ENCODE measurements at places on chromosomes 11 and 22.

DNA sequence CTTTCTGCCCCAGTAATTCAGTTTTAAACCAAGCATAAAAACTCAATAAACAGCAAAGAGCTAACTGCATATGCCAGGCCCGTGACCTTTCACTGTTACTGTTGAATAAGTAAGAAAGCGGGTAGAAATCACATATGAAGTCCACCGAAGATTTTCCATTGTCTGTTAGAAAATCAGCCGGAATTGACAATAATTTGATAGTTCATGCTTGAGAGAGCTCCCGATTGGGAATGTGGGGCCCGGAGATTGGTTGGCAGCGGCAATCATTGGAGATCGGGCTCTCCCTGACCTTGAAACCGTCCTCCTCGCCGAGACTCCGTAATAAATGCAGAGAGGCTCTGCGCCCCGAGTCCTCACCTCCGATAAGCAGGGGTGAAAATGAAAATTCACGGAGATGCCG is 709.6 kb downstream of the BRD1 start:
- DNase-seq = no peak

DNA sequence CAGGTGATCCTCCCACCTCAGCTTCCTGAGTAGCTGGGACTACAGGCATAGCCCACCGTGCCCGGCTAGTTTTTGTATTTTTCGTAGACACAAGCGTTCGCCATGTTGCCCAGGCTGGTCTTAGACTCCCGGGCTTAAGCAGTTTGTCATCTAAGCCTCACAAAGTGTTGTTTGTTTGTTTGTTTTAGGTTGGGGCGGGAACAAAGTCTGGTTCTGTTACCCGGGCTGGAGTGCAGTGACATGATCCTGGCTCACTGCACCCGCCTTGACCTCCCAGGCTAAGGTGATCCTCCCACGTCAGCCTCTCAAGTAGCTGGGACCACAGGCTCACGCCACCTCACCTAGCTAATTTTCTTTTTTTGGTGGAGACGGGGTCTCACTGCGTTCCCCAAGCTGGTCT is 12.6 kb downstream of the IRF7 start:
- DNase-seq = no peak

GRCh38 chr11:122556605-122557004 is 98.9 kb upstream of the UBASH3B start:
- DNase-seq = peak; percentile 7

GRCh38 chr11:130840679-130841078 is 75.6 kb downstream of the SNX19 start:
- no peak for DNase-seq

DNA sequence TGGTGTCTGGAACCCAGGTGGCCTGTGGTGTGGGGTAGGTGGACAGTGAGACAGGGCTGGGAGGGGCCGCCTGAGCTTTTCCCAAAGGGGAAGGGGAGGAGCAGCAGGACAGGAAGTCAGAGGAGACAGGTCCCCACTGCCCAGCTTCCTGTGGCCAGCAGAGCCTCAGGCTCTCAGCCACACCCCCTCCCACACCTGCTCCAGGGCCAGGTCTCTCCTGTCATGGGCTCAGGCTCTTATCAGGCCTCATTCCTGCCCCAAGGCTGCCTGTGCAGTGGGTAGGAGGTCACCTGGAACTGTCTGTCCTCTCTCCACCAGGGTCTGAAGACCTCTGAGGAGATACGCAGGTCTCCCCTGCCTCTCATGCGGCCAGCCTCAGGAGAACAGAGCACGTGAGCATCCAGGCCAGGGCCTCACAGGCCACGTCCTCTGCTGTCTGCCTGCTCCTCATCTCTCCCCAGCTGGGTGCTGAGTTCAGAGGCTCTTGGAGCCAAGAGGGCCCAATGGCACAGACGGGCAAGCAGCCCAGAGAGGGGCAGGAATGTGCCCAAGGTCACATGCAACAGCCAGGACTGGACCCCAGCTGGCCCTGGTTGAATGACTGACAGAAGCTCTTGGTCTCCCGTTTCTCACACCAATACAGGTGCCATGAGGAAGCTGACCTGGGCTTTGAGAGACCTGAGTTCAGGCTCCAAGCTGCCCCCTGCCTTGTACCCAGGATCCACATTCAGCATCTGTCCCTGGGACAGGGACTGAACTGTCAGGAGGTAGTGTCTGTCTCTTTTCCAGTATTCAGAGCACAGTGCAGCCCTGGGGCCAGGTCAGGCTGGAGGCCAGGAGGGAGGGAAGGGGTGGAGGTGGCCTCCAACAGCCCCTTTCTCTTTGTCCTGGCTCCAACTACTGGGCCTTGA is 16.7 kb downstream of the STARD10 start:
- no peak for DNase-seq

DNA sequence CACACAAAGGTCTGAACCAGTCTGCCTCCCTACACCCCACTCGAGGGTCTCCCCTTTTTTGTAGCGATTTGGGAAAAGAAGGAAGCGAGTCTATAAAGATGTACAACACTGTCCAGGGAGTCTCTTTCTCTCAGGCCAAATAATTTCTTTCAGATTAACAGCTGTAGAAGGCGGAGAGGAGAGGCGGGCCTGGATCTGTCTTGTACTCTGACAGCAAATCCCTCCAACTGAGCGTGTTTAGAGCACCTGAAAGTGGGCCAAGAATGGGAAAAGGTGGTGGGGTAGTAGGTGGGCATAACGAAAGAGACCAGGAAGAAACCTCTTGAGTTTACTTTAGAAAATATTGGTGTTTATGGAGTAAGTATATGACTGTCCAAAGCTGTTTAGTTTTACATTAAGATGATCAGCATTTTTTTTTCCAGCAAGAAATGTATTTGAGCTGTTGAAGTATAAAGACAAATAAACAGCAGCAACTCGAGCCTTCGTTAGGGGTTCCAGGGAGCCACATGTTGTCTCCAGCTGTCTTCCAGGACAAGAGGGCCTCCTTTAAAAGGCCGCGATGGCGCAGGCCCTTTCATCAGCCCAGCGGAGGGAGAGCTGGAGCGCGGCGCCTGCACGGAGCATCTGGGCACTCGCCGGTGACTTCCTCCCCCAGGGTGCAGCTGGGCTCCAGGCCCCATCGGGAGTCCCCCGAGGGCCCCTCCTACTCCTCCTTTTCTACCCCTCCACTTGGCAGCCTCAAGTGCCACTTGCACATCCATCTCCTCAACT is 34.9 kb downstream of the SCUBE1 start:
- no peak for DNase-seq

GRCh38 chr22:46791201-46791731 is 28.8 kb downstream of the TBC1D22A start:
- DNase-seq = peak; percentile 74

DNA sequence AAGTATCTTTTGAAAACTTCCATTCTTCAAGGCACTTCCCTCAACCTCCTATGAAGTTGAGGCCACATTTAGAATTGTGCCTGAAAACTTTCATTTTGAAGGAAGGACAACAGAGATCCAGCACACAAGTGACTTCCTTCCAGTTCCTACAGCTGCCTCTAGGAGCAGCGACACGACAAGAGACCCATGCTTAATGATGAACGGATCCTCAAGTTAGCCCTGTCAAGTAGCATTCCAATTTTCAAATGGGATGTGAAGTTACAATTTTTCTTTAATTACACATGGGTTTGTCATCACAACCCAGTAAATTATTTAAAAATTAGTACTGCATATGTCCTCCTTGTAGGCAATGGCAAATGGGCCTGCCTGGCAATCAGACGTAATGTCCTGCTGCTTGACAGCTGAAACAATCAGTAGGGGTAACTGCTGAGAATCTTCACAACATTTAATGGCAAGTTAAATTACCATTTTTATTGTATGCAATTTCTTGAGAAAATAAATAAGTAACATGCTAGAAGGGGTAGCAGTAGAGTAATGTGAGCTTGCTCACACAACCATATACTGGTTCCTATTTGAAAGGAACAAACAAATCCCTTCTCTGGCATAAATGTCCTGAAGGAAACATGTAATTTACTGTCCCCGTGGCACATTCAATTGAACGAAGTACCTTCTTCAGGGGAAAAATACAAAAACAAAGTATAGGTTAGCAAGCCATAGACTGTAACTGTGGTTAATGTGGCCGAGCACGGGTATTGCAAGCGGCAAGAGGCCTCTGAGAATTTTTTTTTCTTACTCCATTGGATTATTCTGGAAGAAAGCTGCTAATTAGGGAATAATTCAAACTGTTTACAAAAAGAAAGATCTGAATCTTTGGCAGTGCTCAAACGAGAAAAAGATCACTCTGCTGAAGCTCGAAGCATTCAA is 288.3 kb downstream of the CADM1 start:
- no peak for DNase-seq

GRCh38 chr22:33539902-33540751 is 380.1 kb downstream of the LARGE1 start:
- no peak for DNase-seq

GRCh38 chr11:130413405-130414106 is 14.9 kb downstream of the ADAMTS8 start:
- DNase-seq = no peak

GRCh38 chr11:16311831-16312230 is 44.5 kb downstream of the SOX6 start:
- no peak for DNase-seq

- DNase-seq = no peak
Observed at GRCh38 chr11:46015941-46016340, 93.5 kb downstream of the LARGE2 start.

GRCh38 chr22:44109416-44109815 is 71.3 kb upstream of the PARVG start:
- no peak for DNase-seq

GRCh38 chr11:109677876-109678275 is 255.9 kb downstream of the C11orf87 start:
- DNase-seq = no peak

DNA sequence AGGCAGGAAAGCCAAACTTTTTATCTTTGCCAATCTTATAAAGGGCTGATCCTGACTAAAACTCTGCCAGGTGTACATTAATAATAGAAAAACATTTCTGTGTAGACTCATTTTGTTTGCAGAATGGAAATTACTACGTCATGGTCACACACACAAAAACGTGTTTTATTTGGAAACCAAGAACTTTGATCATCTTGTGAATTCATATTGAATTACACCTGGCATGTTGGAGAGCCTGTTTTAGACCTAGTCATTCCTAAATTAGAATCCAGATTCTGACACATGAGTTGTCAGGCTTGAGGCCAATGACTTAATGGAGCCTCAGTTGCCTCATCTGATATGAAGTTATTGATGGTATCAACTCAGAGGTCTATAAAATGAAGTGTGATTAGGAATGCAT is 235.6 kb upstream of the TENM4 start:
- no peak for DNase-seq

DNA sequence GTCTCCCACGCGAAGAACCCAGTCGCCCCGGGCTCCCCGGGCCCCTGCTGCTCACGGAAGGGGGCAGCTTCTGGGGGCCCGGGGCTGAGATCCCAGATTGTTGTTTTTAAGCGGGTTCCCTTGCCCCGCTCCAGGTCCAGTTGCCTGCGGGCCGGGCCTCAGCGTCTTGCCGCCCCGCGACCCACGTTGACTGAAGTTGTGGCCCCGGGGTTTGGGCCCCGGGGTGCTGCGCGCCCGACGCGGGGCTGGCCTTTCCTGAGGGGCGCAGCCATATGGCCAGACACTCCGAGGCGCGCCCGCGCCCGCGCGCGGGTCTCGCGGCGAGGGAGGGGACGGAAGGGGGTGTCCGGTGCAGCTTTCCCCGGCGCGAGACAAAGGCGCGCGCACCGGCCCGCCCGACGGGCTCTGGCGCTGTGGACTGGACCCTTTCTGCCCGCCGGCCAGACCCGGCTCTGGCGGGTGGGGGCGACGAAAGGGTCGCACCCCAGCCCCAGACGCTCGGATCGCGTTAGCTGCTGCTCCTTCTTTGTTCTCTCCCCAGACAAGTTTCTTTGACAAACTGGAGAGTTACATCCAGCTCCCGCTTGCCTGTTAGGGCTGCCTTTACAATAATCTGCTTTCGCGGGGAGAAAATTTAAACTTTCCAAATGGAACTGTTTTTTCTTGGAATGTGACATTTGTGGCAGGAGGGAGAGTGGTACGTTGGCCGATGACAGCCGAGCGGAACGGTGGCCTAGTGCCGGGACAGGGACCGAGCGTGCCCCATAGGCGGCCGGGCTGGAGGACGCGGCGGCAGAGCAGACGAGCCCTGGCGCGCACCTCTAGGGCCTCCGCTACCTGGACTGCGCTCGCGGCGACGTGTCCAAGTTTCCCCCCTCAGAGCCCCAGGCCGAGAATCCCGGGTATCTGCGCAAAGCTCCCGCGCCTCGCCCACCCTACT is 716 bp downstream of the AMOTL1 start:
- no peak for DNase-seq

- peak; percentile 88 for DNase-seq
Observed at GRCh38 chr11:118610773-118611432, 3.5 kb downstream of the PHLDB1 start.

DNA sequence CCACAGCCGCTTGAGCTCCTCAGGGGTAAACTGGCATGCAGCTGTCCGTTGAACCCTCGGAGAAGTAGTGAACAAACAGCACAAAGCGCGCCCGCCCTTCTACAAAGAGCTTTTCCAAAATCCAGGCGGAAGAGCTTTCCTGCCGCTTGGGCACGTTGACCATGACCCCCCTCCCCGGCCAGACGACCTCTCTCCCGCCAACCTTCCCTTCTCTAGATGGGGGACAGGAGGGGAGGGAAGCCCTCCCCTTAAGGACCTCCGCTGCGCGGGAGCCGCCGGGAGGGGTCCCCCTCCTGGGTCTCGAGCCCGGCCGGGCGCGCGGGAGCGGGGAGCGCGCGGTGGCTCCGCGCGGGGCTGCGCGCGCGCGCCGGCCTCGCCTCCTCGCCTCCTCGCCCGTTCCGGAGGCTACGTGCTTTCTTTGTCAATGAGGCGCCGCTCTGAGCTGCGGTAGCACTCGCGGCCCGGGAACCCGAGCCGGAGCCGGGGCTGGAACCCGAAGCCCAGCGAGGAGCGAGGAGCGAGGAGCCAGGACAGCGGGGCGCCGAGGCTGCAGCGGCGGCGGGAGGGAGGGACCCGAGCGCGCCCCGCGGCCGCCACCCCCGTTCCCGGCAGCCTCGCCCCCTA is 118.6 kb downstream of the HIPK3 start:
- no peak for DNase-seq

- no peak for DNase-seq
Observed at GRCh38 chr22:35008213-35008612, 57.7 kb upstream of the ISX start.

DNA sequence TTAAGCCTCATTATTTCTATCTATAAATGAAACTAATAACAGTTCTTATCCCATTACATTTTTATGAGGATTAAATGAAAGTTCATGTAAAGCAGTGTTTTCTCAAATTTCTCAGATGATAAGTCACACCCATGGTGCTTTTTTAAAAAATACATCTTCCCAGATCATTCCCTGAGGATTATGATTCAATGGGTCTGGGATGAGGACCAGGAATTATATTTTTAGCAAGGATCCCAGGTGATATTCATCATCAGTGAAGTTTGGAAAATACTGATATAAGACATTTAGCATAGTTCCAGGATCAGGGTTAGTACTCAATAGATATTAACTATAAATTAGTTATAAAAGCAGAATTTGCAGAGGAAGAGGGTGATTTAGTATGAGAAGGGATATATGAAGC is 89.1 kb downstream of the BBOX1 start:
- DNase-seq = no peak

DNA sequence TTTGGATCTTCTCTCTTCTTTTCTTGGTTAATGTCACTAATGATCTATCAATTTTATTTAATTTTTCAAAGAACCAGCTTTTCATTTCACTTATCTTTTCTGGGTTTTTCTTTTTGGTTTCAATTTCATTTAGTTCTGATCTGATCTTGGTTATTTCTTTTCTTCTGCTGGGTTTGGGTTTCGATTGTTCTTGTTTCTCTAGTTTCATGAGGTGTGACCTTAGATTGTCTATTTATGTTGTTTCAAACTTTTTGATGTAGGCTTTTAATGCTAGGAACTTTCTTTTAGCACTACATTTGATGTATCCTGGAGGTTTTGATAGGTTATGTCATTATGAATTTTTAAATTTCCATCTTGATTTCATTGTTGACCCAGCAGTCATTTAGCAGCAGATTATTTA is 142.3 kb downstream of the C11orf87 start:
- DNase-seq = no peak

GRCh38 chr22:46159212-46159611 is 8.9 kb downstream of the PPARA start:
- DNase-seq = no peak

Data from activated T-cell treated with anti-CD3 and anti-CD28 coated beads, Interleukin-2, amount 50 U/mL, for 4 hours (primary cell).